Tibial artery (tissue), 4 donors: ENCODE measurements at places on chromosomes 3 and 15.

DNA sequence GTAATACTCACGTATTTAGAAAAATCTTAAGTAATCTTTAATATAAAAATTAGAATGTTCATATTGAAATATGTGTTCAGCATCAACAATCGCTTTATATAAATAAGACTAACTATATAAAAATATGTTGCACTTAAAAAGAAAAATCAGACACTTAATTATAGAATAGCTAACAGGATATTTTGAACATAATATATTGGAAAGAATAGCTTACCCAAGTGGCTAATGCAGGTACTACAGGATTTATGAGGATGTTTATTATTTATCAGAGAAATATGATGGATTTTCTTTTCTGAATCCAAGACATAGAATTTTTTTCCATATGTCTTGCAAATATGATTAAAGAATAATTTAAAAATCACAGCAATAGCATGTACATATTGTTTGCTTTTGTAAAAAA, 567.9 kb upstream of the GBE1 start:
- DNase-seq: no peak

- DNase-seq: no peak
These were observed 111.7 kb downstream of the FOXB1 start for GRCh38 chr15:60115579-60116380.

- peak; percentile 3 for DNase-seq
These were observed 49.9 kb downstream of the CHRD start for GRCh38 chr3:184429786-184430185.

DNA sequence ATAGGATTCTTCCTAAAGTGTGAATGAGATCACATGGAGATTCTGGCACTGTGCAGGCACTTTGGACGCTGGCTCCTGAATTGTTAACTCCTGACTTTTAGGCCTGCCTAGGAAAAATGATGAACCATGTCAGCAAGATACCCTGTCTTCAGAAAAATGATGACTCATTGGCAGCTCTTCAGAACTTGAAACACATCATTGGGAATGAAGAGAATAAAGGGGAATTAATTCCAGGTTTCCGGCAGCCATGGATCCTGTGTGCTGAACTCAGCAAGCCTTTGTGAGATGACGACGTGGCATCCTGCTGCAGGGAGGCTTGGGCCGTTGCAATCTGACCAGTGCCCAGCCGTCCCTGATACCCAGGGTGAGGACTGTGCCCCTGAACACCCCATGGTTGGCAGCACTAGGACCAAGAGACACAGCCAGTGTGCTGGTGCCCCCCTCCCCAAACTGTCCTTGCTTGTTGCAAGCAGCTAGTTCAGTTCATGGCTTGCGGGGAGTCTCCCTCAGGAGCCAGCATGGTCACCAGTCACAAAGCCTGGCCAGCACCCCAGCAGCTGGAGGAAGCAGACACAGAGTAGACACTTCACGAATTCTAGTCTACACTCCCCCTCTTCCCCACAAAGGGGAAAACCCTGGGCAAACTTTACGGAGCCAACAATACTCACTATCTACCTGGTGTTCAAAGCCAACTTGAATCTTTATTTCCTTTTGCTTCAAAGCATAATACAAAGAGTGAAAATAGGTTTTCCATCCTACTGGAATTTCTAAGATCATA, 7.8 kb upstream of the LIPC start:
- no peak for DNase-seq

- no peak for DNase-seq
These were observed 317.0 kb upstream of the DCBLD2 start for GRCh38 chr3:99218468-99218867.

GRCh38 chr15:31407376-31407775, 80.7 kb downstream of the KLF13 start:
- no peak for DNase-seq

DNA sequence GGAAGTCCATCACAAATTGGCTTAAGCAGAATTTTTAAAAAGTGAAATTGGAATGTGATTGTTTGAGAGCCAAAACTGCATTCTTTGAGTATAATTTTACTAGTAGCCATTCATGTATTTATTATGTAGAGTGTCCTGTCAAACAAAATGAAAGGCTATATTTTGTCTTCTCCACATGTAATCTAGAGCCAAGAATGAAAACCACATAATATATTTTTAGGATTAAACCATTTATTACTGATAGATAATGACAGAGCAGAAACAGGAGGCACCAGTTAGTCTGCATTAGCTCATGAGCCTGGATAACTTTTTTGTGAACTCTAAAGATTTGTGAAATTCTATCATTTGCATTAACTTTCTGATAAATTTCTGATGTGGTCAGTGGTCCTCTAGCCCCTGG, 130.2 kb downstream of the FILIP1L start:
- DNase-seq: no peak

- no peak for DNase-seq
These were observed 200.3 kb upstream of the IL12A start for GRCh38 chr3:159788291-159788690.

GRCh38 chr3:18237251-18238005, 187.7 kb downstream of the SATB1 start:
- DNase-seq: no peak

GRCh38 chr3:14064910-14065309, 59.8 kb downstream of the CHCHD4 start:
- DNase-seq: no peak

DNA sequence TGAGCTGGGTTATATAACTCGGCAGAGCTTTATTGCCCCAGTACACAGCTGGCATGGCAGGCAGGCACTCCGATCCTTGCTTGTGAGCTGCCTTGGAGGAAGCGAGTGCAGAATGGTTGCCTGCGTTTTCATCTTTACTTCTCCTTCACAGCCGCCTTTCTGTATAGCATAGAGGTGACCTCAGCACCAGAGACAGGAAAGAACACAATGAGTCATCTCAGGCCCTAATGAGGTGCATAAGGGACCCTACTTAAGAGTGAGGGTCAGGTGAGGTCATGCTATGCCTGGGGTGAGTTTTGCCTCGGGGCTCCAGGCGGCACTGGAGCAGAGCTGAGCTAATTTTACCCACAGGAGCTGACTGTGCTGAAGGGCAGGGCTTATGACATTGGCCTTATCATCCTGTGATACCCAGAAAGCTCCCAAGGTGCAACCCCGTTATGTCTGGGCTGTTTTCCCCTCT, 43.5 kb downstream of the LPP start:
- DNase-seq: no peak

GRCh38 chr15:39598186-39598850, 17.4 kb downstream of the THBS1 start:
- DNase-seq: no peak

GRCh38 chr3:18378218-18378617, 46.9 kb downstream of the SATB1 start:
- no peak for DNase-seq

DNA sequence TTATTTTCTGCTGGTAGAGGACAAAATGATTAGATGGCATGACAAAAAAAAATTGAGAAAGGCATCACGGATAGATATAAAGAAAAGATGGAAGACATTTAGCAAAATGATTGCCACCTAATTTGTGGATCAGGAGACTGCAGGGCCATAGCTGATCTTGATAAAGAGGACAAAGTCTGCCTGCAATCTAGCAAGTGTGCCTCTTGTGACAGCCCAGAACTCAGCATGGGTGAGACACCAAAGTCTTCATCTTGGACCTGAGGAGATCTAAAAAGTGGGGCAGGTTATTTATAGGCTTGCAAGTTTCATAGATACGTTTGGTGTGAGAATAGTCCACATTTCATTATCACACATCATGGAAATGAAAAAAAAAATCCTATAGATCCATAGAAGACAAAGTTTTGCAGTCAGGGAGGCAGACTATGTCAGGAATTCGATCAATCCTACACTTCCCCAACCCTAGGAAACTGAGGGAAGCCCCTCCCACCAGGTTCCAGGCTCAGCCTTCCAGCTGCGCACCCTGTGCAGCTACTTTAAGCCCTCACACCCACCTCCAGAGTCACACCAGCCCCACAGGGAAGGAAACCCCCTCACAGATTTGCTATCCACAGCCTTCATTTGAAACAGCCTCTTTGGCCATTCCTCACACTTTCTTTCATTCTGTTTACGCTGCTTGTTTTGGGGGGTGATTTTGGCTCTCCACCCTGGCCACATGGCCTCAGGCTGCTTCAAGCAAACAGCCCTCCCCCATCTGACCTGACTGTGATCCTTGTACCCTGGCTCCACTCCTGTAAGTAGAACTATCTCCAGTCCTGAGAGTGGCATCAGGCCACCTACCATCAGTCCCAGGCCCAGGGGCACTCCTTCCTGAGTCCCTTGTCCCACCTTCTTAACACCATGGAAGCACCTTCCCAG, 28.1 kb upstream of the KLHL6 start:
- no peak for DNase-seq

DNA sequence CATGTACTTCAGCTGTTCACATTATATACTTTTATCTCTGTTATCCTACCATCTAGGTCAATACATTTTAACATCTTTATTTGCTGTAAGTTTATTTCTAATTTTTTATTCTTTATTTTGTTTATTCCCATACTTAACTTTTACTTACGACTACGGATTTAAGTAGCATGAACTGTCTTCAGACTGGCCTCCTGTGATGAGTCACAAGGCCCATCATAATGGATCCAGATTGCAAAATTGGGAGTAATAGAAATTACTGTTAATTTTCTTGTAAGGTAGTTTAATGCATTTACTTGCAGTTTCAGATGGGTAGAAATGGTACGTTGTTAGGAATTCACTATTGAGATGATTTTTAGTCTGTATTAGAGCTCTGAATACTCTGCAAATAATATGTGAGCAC, 45.9 kb downstream of the PPARG start:
- DNase-seq: no peak

GRCh38 chr3:186209810-186210752, 101.2 kb upstream of the ETV5 start:
- peak; percentile 34 for DNase-seq

DNA sequence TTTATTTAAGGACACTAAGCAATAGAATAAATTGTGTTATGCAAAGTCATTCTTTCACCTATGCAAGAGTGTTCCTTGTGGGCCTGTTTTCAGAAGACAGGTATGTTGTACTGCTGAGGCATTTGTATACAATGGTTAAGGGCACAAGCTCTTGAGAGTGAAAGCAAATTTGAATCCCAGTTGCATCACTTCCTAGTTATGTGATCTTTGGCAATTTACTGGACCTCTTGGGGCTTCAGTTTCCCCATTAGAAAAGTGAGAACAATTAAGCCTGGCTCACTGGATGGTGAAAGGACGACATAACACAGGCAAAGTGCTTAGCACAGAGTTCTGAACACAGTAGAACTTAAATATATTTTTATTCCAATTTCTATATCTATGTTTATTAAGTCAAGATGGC, 117.4 kb downstream of the EFHB start:
- no peak for DNase-seq
